ENCODE measurements at places on chromosomes 5 and 9.
A peak's percentile ranks its signal among the peaks of the same experiment; 100 is the strongest.

GRCh38 chr5:74027732-74028338, 401.8 kb downstream of the ARHGEF28 start:
- DNase-seq: no peak

DNA sequence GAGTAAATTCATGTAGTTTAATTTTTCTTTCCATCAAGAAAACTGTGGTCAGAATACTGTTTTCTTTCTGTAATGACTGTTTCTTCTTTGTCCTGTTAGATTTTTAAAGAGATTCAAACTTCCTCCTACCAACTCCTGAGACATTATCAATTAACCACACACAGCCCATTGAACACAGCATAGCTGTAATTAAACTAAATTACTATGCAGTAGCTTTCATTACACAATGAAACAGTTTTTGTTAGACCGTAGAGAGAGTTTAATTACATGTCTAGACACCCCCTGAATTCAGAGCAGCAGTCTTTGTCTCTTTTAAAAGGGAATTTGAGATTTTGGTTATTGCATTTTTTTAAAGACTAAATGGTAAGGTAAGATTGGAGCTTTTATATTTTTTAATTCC, 77.5 kb downstream of the STARD4 start:
- no peak for DNase-seq

- DNase-seq: no peak
Measured at GRCh38 chr9:92642041-92642451, 27.9 kb downstream of the IPPK start.

DNA sequence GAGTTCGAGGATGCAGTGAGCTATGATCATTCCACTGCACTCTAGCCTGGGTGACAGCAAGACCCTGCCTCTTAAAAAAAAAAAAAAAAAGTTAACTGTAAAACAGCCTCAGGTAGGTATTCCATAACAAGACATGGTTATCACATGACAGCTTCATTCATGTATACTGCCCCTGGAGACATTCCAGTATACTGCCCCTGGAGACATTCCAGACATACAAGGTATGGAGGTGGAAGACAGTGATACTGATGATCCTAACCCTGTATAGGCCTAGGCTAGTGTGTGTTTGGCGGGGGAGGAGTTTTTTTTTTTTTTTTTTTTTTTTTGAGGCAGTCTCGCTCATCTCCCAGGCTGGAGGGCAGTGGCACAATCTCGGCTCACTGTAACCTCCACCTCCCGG, 105.5 kb downstream of the RICTOR start:
- no peak for DNase-seq

- no peak for DNase-seq
Measured at GRCh38 chr5:66538126-66538525, 58.1 kb upstream of the MAST4 start.

DNA sequence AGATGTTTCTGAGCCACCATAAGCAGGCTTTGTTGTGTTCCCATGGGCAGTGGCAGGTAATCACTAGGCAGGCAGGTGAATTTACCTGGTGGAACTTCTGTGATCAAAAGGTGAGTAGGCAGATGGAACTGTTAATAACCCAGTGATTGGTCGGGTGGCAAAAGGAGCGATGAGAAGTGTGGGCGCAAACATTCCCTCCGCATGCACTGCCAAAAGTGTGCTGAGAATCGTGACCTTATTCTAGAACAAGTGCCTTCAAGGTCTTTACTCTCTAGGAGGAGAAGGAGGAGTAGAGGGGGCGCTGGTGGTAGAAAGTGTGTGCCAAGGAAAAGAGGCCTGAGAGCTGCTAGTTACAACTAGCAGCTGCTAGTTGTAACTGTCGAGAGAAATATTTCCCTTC, 3.3 kb downstream of the OTULINL start:
- DNase-seq: no peak

- DNase-seq: no peak
Measured at GRCh38 chr5:126284977-126285696, 138.1 kb upstream of the GRAMD2B start.

- peak; percentile 36 for DNase-seq
Measured at GRCh38 chr5:135194573-135195269, 160.7 kb upstream of the PITX1 start.

GRCh38 chr9:31588006-31588405, 796.4 kb upstream of the ACO1 start:
- DNase-seq: no peak

DNA sequence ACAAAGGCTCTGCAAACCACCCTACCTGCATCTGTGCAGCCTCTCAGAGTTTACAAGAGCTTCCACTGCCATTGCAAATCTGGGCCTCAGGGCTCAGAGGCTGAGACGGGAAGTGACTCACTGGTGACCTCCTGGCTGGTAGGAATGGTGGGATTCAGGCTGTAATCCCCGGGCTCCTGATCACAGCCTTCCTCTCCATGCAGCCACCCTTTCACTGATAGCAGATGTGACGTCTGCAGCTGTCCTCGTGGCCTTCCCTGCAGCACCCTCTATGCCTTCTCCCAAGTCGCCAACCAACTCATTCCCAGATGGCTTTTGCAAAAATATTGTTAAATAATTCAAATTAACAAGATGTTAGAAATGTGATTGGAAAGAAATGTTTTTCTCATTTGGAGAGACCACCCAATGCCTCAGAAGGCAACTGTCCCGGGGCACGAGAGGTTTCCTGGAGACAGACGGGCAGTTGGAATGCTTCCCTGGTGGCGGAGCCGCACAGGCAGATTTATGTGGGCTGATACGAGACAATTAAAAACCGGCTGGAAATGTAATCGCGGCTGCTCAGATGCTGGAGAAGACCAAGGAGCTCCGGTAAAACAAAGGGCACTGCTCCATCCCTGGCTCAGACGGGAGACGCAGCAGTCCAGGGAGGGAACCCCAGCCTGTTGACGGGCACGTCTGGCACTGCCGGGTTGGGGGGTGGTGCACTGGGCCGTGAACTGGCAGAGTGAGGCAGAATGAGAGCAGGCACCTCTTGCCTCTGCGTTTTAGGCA, 34.4 kb upstream of the SLC25A51 start:
- peak; percentile 95 for DNase-seq

DNA sequence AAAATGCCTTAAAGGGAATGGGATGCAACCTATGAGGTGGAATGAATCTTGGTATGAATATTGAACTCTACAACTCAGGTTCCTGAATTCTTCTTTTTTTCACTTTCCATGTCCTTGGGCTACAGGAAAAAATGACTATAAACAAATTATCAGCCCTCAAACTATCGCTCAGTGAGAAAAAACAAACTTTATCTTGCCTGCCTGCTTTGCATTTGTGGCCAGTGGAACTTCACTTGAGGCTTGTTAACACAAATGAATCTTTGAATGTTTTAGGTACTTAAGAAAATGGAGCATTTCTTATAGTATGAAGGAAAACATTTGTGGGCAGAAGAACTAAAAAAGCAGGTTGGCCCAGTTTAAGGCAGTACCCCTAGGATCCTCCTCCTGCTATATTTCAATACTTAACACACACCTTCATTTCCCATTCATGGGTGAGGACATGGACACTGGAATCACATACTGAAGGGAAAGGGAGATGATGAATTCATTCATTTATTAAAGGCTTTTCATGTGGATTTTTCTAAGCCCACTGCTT, 34.1 kb downstream of the ELOVL7 start:
- peak; percentile 12 for DNase-seq

DNA sequence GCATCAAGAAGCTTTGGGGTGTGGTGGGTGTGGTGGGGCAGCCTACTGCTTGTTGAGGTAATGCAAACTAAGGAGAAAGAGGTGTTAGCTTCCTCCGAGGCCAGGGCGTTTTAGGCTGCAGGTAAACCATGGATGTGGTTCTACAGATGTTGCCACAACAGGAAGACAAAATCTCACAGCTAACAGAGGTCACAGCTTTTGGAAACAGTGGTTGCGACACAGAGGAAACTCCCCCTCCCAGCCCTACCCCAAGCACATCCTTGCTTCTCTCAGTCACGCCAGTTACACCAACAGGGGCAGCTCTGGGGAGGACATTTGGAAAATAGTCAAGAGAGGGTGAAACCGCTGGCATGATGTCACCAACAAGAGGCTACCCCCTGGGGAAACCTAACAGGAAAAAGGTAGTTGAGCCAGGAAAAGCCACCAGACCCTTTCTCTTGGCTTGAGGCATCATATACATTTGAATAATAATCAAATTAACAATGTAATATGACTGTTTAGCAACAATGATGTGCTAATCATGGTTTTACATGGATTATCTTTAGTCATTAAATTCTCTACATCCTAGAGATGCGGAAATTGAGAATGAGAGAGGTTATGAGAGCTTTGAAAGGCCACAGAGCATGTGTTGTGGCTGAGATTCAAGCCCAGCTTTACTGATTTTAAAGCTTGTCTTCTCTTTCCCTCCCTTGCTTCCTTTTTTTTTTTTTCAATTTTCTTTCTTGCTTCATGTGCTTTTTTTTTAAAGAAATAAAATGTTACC, 82.2 kb upstream of the IL12B start:
- DNase-seq: no peak

DNA sequence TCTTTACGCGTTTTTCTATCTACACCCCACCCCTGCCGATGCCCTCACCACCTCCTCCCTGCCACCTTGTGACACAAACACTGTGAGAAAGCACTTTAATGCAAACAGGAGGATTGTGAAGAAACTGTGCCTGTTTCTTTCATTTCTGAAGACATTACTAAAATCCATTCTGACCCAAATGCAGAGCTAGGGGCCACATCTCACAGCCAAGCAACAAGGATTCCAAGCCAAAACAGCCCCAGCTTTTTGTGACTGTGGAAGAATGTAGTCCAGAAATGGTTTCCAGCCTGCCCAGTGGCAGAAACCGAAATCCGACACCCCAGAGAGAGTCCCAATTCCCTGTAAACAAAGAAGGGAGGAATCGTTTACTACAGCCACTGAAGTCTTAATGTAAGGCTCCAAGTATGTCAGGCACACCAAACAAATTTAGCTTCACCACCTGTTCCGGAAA, 190.9 kb downstream of the TTC39B start:
- DNase-seq: peak; percentile 17

DNA sequence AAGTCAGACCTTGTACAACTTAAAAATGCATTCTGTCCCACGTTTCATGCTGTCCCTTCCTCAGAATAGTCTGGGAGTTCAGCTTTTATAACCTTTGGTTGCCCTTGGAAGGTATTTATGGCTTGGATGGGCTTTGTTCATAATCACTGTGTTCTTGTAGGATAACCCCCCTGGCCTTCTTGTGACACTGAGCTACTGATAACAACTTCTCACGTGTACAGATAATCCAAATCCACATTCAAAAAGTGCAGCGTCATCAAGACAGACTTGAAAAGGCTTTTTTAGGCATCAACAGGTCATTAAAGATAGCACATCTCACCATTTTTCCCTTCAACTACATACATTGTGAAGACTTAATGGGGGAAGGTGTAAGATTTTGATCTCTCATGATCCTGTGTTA, 42.0 kb downstream of the SLC1A3 start:
- peak; percentile 57 for DNase-seq

DNA sequence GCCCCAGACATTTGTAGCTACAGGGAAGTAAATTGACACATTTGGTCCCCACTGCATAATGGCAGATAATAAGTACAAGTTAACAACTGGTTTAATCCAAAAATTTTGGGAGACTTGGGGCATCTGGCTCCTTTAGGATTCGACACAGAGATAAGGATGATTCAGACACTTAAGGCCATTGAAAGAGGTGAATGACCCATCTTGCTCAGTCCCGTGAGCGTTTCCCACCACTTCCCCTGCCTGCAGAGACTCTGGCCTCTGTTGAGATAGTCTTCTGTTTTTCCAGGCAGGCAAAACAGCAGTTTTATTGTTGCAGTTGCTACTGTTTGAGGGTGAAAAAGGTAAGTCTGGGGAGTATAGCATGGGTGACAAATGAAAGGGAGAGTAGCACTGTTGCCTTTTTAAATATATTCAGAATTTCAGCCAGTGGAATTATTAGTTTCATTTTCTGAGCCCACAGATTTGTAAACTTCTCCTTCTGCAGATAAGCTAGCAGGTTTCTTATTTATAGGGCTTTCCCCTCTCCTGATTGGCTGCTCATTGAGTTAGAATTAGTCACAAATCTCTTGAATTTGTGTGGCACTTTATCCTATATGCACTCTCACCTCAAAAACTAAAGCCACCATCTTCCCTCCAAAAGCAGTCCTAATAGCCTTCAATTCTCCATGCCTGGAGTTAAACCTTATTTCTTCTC, 19.3 kb downstream of the ACO1 start:
- DNase-seq: no peak

DNA sequence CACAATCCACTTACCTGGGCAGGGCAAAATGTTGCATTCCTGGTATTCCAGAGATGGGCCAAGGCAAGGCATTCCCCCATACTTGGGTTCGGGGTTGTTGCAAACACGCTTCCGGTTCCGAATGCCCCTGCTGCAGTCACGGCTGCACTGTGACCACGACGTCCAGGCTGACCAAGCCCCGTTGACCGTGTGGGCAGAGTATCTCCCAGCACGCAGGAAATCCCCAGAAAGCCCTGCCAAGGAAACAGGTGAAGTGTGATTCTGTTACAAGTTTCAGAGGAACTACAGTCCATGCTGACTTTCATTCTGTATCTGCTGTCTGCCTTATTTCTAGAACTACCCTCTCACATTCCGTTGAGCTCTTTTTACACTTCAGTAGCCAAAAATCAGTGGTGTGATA, 483.0 kb downstream of the SEMA5A start:
- no peak for DNase-seq

GRCh38 chr9:1453636-1454035, 403.5 kb downstream of the DMRT2 start:
- DNase-seq: no peak

DNA sequence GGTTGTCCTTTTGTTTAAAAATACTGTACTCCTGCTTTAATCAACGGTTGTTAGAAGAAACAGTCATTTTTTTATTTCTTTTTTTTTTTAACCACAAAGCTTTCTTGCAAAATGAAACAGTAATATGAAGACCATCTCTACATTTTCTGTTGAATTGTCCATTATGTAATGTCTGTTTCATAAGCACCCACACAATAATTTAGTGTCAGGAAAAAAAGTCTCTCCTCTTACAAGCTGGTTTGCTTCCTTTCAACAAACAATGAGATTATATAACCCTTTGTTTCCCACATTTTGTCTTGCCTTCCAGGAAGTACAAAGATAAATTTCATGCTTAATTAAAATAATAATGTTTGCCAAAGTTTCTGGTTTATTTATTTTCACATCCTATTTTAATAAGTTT, 16.7 kb downstream of the CTNNAL1 start:
- DNase-seq: no peak

- peak; percentile 59 for DNase-seq
Measured at GRCh38 chr9:16625811-16626210, 244.7 kb downstream of the BNC2 start.

DNA sequence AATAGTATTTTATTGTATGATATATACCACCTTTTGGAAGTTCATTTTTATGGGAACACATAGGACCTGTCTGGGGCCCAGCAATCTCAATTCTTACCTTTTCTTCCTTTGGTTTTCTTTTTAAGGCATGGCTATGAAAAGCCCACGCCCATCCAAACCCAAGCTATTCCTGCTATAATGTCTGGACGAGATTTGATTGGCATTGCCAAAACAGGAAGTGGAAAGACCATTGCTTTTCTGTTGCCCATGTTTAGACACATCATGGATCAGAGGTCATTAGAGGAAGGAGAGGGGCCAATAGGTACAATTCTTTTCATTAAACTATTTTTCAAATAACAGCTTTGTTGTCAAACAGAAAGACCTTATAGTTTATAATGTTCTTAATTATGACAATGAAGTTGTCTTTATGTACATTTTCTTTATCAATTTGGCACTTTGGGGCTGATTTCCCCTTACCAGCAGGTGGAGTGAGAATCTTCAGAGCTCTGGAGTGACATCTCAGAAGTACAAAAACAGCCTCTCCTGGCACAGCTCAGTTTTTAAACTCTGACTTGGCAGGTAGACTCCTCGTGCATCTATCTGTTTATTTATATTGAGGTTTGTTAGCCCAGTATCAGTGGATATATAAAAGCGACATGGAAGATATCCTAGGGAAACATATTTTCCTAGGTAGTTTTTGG, 25.8 kb downstream of the DDX46 start:
- no peak for DNase-seq

GRCh38 chr5:172801179-172801671, 30.2 kb upstream of the DUSP1 start:
- peak; percentile 45 for DNase-seq

Measured in umbilical cord (tissue), 2 donors.